ENCODE measurements at places on chromosomes 7 and 10.
A peak's percentile ranks its signal among the peaks of the same experiment; 100 is the strongest.

DNA sequence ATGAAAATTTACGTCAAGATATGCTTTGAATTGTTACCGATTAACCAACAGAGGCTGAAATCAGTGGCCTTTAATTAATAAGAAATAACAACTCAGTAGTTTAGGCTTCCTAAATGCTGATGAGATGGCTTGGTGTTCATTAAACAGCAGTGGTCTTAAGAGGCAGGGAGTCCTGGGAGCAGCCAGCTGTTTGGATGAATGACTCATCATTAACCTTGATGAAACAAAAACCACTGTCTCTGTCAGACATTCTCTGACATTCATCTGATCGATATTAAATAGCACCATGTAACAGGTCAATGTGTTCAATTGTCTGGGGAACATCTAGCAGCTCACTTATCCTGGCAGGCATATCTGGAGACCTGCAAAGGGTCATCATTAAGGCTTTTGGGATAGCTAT lies 234.2 kb upstream of the LRRN3 start:
- no peak for DNase-seq

- DNase-seq: peak; percentile 70
Observed at GRCh38 chr10:21364196-21365114, 161.0 kb downstream of the SKIDA1 start.

GRCh38 chr10:61781969-61782403 lies 119.3 kb downstream of the CABCOCO1 start:
- no peak for DNase-seq

DNA sequence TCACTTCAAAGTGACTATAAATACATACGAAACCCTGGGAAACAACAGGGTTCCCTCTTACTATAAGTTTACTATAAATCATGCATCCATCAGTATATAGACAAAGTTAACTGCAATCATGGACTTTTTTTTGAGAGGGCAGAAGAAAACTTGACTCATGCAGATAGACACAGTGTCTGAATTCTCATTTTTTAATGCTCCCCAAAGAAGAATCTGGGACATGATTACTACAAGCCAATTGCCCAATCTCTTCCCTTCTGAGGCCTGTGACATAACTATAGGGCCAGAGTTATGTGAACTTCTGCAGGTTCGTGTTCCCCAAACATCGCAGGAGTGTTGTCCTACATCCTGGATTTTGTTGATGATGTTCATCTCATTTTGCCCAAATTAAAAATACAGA lies 376.5 kb downstream of the KCNMA1 start:
- DNase-seq: no peak

DNA sequence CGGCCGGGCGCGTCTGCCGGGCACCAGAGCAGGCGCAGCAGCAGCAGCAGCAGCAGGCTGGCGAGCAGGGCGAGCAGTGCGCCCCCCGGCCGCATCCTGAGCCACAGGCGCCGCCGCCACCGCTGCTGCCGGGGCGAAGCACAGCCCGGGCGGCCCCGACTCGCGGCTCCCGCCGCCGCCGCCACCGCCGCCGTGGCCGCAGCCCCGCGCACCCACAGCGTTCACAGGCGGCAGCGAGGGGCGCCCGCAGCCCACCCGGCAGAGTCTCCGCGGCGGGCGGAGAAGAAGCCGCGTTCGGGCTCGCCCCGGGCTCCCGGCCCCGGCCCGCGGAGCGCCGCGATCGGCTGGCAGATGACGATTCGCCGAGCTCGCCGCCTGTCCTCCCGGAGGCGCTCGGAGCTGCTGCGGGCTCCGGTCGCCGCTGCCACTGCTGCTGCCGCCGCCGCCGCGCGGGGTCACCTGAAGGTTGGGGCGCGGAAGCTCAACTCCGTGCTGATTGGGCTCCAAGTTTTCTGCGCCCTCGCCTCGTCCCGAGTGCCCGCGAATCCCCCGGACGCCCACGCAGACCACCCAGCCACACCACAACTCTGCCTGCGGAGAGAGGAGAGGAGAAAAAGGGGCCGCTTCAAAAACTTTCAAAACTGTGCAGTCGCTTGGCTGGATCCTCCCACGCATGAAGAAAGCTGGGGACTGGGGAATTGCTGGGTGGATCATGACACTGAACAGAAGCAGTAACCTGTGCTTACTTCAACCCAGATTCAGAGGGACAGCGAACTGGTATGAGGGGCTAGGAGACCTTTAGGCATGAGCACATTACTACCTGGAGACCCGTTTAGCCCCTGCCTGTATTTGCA lies at the start of gene ST8SIA6:
Gene ST8SIA6, minus strand, starts transcription at position 435 of the 854 bp plus-strand sequence. Its CDS starts 340 bp downstream, at position 95.
- DNase-seq: peak; percentile 22

GRCh38 chr7:19117091-19117869 lies at the start of gene TWIST1:
TWIST1 (minus strand) TSS chr7:19117636; CDS start chr7:19117321, 315 bp downstream.
- DNase-seq: no peak

DNA sequence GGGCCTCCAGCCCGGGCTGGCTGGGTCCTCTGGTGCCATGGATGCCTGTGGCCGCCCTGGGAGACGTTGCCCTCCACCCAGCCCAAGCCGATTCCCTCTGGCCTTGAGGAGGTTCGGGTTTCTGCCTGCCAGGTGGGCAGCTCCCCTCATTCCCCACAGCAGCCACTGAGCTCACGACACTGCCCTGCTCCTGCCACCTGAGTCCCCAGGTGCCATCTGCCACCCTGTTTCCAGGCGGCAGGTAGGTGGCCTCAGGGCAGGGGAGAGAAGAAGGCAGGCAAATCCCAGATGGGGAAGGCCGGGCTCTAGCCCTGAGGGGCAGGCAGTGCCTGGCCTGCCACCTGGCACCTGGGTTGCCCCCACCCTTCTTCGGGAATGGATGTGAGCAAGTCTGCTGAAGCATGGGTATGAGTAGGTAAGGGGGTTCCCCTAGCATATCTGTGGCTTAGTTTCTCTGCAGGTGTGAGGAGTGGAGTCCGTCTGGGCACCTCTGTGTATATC lies 92.2 kb upstream of the PPIF start:
- DNase-seq: no peak

- DNase-seq: no peak
Observed at GRCh38 chr10:62842983-62843382, 26.8 kb upstream of the EGR2 start.

DNA sequence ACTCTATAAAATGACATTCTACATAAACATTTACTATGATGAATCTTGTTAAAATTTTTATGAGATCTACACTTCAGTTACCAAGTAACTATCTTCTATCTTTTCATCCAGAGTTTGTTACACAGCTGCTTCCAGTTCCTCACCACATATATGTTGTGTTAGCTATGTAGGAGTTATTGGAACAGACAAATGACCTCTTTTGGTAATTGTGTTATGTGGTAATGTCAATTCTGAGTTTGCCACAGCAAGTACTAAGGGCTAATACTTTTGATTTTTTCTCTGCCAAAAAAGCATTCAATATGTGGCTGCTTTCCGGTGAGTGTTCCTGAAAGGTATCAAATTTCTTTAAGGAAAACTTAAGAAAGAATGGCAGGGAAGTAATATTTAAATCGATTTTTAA lies 573.9 kb upstream of the PCDH15 start:
- DNase-seq: no peak

GRCh38 chr10:68095153-68095552 lies 14.1 kb upstream of the MYPN start:
- peak; percentile 34 for DNase-seq

DNA sequence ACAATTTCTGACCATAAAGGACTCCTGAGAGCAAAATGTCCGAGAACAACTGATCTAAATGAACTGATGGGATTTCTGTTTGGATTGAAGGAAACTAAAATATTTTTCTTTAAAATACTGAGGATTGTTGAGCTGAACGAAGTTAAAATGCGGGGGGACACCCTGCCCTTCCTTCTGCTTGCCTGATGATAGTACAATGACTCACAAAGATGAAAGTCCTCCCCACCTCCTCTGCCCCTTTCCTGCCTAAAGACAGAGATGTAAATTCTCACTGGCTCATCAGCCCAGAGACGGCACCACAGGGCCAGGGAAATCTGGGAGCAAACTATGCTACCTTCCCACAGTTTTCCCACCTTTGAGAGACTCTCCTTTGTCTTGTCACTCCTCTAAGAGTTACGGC lies 180.6 kb downstream of the PHTF2 start:
- DNase-seq: no peak

GRCh38 chr10:123021517-123021916 lies 12.7 kb downstream of the ACADSB start:
- DNase-seq: no peak

- no peak for DNase-seq
Observed at GRCh38 chr10:69896606-69897231, 95.0 kb downstream of the COL13A1 start.

DNA sequence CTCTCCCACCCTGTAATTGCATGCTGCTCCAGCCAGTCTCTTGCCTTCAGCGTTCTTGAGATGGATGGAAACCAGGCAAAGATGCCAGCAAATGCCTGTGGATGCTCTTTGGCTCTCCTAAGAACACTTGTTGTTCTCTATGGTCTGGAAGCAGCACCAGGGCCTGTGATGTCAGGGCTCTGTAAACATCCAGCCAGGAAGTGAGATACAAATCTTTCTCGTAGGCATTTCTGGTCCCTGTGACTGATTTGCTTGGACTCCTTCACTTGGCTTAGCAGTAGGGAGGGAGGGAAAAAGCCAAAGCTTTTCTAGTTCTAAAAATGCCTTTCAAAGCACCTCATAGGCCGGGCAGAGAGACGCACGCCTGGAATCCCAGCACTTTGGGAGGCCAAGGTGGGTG lies 201.3 kb downstream of the REEP3 start:
- DNase-seq: no peak

- DNase-seq: no peak
Observed at GRCh38 chr10:82190432-82191260, 315.7 kb downstream of the NRG3 start.

DNA sequence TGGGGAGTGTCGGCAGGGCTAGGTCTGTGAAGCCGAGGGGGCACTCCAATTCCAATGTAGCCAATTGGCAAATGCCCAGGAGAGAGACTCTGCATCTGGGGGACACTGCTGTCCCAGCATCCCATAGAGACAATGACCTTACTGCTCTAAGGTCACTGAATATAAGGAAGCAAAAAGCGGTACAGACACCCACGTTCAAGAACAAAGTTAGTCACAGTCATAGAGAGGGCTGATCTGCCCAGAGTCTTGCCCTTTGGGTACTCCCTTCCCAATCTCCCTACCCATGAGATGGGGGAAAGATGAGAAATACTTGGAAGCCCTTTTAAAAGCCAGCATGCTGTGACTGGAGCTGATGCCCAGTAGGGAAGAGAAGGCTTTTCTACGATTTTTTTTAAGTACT lies 76.3 kb upstream of the GSDME start:
- DNase-seq: no peak

GRCh38 chr10:79344502-79345195 lies 2.6 kb upstream of the PPIF start:
- no peak for DNase-seq

DNA sequence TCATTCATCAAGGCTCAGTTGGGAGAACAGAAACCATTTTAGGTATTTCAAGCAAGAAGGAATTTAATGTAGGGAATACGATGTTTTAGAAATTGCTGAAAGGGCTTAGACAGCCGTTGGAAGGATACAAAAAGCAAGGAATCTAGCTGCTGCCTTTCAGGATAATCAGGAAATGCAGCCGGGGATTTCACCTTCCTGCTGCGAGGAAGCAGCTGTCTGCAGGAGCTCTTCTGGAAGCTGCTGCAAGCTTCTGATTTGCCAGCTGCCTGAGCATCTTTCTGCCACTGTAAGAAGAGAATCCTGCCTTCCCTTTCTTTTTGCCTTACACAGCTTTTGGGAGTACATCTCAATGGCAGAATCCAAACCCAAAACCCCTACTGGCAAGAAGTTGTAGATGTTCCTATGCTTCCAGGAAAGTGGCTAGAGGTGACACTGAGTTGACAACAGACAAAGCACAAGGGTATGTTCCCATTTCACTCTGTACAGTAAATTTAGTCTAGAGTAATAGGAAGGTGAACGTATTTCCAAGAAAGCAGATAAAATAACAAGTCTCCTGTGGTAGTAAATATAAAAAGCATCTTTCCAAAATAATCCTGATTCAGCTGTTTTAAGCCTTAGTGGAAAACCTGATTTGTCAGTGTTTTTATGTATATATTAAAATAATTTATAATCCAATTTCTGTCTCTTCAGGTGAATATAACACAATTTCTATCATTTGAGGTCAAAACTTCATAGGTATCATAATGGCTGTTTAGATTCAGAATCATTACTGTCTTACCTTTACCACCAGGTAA lies 148.4 kb upstream of the LRGUK start:
- DNase-seq: no peak

- no peak for DNase-seq
Observed at GRCh38 chr7:110400411-110400810, 690.5 kb upstream of the LRRN3 start.

- DNase-seq: no peak
Observed at GRCh38 chr7:1691096-1691495, 21.0 kb downstream of the ELFN1 start.

DNA sequence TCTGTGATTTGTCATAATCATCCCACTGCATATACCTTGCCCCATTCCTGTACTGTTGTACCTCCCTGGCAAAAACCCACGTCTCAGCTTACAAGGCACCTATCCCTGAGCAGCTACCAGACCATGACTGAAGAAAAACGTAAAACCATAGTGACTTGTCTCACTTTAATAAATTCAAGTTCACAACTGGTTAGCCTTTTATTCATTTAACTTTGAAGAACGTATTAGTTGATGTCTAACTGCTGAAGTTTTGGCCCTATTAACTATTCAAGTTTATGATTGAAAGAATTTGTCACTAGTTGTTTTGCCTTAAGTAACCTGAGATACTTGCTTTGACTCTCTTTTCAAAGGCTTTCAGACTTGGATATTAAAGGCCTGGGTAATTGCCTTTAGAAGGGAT lies 59.7 kb downstream of the GALNT11 start:
- peak; percentile 48 for DNase-seq

DNA sequence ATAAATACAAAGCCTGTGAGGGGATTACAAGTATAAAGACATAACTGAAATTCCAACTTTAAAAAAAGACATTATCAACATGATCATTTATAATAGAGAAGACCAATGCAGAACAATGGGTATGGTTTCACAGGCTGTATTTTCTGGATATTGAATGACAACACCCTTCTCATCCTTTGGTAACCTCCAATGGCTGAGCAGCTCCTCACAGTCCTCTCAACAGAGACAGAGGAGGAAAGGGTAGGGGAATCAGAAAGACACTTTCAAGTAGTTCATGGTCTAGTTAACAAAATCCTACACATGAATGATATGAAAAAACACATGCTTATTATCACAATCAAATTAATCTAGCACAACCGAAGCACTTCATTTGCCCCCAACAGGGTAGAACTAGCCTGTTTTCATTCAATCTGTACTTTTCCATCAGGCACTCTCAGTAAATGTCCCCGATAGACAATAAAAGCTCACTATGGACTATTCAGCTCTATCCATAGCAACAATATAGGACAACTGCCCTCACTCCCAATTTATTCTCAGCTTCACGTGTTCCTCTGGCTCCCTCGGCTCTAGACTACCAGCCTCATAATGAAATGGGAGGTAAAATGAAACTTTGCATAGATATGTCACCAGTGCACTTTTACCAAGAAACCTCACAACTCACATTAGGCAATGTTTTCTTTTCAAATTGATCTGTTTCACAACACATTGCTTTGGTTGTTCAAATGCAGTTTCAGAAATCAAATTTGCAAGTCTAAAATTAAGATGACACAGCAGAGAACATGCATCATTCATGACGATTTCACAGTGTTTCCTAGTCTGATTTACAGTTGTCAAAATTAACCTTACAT lies 211.4 kb downstream of the THSD7A start:
- no peak for DNase-seq
